ENCODE measurements at places on chromosomes 2 and 18. TPM values are rescaled to one million over a fixed set of nuclear protein-coding genes. Genes with fewer than 3 reads are reported as not detected.

The IFIH1 gene
- total RNA-seq: 94.0 TPM

The SLC11A1 gene
- 0.32 TPM for total RNA-seq

The WDR12 gene
- total RNA-seq: 69.0 TPM

The IL1F10 gene
- total RNA-seq: not detected

The ICOS gene
- total RNA-seq: 63.1 TPM

The C2orf68 gene
- total RNA-seq: 44.8 TPM

The KCNIP3 gene
- total RNA-seq: not detected

The MERTK gene
- 0.29 TPM for total RNA-seq

The IL1RL2 gene
- total RNA-seq: not detected

The GRHL1 gene
- 1.8 TPM for total RNA-seq

The NPC1 gene
- total RNA-seq: 47.6 TPM

The AQP12B gene
- total RNA-seq: not detected

The CAPN14 gene
- 0.68 TPM for total RNA-seq

The UBR3 gene
- 27.1 TPM for total RNA-seq

Data from T-helper 1 cell treated with Interleukin-12 subunit alpha and Interleukin-12 subunit beta and Interleukin-4 antibody, amounts not matched to agents 30 ng/mL and 1 ng/mL, for 36 hours (primary cell).